Activated CD4-positive, alpha-beta T cell treated with anti-CD3 and anti-CD28 coated beads, Interleukin-2, amount 10 ng/mL, durations not matched to agents 7 days and 5 days (primary cell): ENCODE measurements at places on chromosomes 4 and X.

GRCh38 chr4:23888421-23889319 lies 1.2 kb downstream of the PPARGC1A start:
- no peak for DNase-seq

GRCh38 chrX:102892103-102892502 lies 45.0 kb upstream of the RAB40AL start:
- no peak for DNase-seq

DNA sequence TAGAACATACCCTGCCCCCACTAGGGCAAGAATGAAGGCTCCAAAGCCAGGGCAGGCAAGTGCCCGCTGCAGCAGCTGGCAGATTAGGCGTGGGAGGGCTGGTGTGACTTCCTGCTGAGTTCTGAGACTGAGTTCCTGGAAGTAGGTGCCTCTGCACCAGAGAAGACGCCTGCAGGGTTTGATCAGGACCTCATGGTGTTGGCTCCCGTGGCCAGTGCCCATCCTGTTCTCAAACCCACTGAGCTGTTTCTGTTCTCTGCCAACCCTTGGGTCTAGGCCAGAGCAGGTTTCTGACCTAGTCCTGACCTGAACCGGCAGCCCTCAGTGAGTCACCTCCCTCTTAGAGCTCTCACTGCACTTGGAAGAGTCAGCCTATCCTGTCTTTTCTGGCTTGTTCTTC lies 220.7 kb downstream of the HS6ST2 start:
- DNase-seq = peak; percentile 29

GRCh38 chr4:186294160-186294559 lies 28.2 kb downstream of the F11 start:
- DNase-seq = no peak

DNA sequence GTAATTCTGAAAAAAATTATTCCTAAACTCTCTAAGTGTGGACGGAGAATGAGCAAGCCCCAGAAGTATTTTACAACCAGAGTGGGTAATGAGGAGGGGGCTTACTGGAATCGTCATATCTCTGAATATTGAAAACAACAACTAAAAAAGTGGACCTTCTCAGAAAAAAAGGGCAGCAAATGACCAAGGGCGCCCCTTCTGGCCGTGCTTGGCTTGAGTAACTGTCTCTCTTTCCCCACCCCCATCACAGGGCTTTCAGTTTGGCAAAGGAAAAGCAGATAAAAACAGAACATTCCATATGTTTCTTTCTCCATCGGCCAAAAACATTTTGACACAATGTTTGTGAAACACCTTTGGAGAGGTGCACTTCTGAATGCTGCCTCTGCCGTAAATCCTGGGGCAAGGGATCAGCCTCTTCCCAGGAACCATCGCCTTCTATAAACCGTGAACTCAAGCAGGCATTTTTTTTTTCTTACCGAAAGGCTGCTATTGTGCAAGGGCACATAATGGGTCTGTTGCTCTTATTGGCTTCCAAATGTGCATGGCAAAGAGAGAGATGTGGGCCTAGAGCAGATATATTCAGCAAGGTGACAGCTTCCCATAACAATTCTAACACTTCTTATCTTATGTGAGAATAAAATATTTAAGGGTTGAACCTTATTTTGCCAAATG lies 115.4 kb downstream of the PARM1 start:
- DNase-seq = no peak

- no peak for DNase-seq
These were observed 2201.6 kb upstream of the TENM3 start for GRCh38 chr4:180041576-180041975.

DNA sequence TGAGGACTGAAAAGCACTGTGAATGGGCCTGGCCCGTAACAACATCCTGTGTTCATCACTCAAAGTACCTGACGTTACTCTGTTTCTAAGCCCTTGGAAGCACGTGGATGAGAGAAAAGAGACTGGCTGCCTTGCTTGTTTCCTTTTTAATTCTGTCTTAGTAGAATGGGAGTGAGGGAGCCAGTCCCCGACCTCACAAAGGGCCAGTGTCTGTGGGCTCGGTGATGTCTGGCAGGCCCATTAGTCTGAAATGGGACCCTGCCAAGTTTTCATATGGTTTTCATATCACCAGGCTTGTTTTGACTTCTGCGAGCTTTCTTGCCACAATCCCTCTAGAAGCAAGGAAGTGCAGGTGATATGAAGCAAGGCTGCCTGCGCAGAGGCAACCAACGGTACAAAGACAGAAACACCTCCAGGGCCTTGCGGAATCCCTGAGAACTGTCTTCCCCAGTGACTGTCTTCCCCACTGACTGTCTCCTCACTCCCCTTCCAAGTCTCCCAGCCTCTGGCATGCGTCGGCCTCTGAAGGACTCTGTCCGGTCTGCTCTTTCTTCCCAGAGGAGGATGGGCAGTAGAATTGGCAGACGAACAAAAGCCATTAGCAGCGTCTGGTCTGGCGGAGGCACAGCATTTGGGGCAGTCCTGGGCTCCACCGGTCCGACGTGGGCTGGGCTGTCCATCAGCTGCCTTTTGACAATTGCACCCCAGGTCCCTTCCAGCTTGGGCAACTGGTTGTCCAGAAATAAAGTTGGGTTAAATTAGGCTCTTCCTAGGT lies 20.2 kb upstream of the RASL11B start:
- no peak for DNase-seq

GRCh38 chr4:23388699-23389395 lies 501.0 kb downstream of the PPARGC1A start:
- no peak for DNase-seq

DNA sequence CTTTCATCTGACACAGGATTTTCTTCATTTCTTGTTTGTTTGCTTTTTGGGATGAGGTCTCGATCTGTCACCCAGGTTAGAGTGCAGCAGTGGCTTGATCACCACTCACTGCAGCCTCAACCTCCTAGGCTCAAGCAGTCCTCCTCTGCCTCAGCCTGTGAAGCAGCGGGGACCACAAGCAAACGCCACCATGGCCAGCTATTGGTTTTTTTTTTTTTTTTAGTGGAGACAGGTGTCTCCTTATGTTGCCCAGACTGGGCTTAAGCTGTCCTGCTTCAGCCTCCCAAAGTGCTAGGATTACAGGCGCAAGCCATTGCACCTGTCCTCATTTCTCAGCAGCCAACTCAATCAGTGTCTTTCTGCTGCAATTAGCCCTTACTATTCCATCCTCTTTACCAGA lies 10.3 kb downstream of the SPRY1 start:
- no peak for DNase-seq

GRCh38 chr4:128793859-128794672 lies 15.4 kb upstream of the JADE1 start:
- DNase-seq = no peak

- no peak for DNase-seq
These were observed 30.8 kb downstream of the COMMD8 start for GRCh38 chr4:47432749-47433148.

GRCh38 chr4:68535974-68536373 lies 40.1 kb downstream of the UGT2B17 start:
- DNase-seq = no peak

- DNase-seq = no peak
These were observed 7.9 kb upstream of the PTPN13 start for GRCh38 chr4:86586160-86586572.

DNA sequence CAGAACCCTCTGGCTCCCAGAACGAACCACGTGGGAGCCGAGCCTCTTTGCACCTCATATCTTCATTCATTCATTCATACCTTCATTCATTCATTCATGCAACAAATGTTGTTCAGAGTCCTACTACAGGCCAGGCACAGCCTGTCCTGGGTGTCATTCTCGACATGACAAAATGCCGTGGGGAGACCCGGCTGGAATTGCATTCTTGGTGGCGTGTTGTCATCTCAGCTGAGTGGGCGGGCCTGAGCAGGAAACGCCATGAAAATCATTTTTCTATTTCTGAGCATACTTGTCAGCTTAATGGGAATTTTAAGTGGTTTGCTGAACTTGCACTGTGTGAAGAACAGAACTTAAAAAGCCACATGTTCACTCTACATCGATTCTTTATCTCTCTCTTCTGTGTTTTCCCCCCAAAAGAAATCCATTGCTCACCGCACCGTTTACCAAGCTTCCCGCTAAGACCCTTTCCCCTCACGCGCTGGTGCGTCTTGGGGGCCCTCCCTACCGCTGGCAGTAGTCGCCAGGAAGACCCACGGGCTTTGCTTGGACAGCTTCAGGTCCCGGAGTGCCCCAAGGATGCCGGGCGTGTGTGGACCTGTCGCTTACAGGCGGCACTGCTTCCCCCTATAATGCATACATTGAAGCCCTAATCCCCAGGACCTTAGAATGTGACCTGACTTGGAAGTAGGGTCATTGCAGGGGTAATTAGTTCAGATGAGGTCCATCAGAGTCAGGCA lies 41.6 kb upstream of the HMX1 start:
- DNase-seq = no peak

DNA sequence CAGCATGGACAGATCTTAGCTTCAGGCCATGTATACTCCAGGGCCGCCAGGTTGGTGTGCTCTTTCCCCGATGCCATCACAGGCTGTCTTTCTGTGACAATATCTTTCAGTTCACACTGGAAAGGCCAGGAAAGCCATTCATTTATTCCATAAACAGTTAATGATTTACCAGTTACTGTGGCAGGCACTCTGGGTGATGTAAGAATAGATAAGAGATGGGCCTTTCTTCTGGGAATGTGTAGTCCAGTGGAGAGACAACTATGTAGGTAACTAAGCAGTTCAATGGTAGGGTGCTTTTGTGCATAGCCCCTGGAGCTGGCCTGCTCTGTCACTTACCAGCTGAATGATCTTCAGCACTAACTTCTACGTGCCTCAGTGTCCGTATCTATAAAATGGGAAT lies 46.3 kb upstream of the LEF1 start:
- no peak for DNase-seq

DNA sequence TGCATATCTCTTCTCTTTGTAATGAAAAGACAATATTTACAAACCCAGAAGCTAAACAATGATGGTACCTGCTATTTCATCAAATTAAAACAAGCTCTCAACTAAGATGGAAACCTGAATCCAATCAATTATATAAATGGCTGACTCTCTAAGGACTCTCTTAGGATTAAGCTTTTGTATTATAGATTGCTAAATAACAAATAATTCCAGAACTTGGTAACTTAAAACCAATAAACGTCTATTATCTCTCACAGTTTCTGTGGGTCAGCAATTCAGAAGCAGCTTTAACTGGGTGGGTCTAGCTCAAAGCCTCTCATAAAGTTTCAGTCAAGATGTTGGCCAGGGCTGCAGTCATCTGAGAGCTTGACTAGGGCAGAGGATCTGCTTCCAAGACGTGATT lies 12.4 kb downstream of the PHKA2 start:
- DNase-seq = no peak

- no peak for DNase-seq
These were observed 73.5 kb upstream of the CAMK2D start for GRCh38 chr4:113835005-113835404.

GRCh38 chr4:113468165-113469022 lies 293.1 kb downstream of the CAMK2D start:
- DNase-seq = peak; percentile 7

GRCh38 chr4:114595207-114595606 lies 3.4 kb upstream of the UGT8 start:
- no peak for DNase-seq

GRCh38 chr4:25694466-25694865 lies 38.8 kb downstream of the SLC34A2 start:
- DNase-seq = no peak

- DNase-seq = no peak
These were observed 37.7 kb downstream of the PALLD start for GRCh38 chr4:168534535-168534934.
